HS-5 (cell line): ENCODE measurements at places on chromosomes 7 and 10.

DNA sequence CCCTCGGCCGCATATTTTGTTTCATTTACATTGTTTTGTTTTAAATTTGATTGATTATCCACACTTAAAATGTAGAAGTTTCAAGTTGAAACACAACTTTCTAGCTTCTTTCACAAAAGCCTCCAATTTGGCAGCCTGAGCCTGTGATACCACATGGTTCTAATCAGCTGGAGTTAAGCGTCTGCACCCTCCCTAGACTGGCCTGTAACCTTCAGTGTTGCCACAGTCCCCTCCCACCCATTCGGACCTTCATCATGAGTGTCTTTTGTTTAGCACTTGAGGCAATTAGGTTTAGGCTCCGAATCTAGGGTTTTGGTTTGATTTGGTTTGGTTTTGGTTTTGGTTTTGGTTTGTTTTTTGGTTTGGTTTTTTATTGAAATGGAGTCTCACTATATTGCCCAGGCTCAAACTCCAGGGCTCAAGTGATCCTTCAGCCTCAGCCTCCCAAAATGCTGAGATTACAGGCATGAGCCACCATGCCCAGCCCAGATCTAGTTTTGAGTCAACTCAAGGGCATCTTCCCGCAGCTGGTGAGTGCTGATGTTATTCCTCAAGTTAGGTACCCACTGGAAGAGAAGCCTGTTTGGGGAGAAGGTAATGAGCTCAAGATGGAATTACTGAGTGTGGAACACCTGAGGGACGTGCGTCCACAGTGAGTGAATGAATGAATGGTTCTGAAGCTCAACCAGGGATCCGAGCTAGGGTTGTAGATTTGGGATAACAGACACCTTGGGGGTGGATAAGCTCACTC, 201.4 kb downstream of the HECW1 start:
- no peak for DNase-seq

DNA sequence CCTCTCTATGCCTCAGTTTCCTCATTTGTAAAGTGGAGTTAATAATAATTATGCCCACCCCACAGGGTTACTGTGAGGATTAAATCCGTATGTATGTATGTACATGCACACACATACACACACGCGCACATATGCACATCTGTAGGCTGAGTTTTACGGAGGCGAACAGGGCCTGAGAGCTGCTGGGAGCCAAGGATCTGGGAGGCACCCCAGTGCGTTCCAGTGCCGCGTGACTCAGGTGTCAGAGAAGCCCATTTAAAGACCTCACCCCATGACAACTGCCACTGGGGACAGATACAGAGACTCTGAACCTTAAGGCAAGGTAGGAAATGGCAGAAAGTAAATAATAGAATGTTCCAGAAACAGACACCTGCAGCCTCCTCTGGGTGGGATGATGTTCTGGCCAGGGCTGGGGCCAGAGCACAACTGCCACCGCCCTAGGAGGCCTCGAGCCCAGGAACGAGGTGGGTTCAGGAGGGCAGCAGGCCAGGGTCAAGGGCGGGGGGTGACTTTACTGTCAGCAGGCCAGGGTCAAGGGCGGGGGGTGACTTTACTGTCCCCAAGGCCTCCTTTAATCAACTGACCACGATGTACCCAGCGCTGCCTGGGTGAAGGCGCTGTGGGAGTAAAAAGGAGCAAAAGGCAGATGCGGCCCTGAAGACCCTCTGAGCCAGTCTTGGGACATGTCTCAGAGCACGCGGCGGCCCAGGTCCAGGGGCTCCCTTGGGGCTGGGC, 54.9 kb downstream of the PRKAG2 start:
- no peak for DNase-seq

DNA sequence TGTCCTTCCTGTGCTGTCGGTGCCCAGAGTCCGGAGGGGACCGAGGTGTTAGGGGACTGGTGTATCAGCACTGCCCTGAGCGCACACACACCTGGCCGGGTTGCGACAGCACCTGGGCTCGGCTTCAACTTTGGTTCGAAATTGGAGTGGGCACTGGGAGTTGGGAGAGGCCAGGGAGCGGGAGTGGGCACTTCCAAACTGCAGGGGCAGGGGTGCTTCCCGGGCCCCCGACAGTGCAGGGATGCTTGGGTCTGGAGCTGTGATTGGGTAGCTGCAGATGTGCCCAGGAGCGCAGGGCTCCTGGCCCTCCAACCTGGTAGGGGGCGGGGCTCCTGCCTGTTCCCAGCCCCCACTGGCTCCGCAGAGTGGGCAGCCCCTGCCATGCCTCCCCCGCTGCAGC, 7.7 kb downstream of the BBS9 start:
- no peak for DNase-seq

- DNase-seq = no peak
Measured at GRCh38 chr7:50393547-50394252, 56.5 kb downstream of the FIGNL1 start.

GRCh38 chr7:20316706-20317105, 14.0 kb upstream of the ITGB8 start:
- no peak for DNase-seq

- DNase-seq = no peak
Measured at GRCh38 chr7:45048748-45049147, 40.0 kb downstream of the NACAD start.

DNA sequence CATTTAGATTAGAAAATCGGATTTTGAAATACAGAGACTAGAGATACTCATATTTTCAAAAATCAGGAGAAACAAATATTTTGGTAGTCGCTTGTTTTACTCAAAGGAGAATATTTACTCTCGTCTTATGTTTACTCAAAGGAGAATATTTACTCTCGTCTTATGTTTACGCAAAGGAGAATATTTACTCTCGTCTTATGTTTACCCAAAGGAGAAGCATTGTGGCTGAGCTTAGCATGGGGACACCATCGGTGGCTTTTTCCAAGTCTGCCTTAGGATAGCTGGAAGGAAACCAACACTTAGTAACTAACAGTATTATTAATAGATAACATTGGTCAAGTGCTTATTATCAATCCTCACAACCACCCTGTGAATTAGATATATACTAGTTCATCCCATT, 71.8 kb downstream of the SNX10 start:
- DNase-seq = no peak

DNA sequence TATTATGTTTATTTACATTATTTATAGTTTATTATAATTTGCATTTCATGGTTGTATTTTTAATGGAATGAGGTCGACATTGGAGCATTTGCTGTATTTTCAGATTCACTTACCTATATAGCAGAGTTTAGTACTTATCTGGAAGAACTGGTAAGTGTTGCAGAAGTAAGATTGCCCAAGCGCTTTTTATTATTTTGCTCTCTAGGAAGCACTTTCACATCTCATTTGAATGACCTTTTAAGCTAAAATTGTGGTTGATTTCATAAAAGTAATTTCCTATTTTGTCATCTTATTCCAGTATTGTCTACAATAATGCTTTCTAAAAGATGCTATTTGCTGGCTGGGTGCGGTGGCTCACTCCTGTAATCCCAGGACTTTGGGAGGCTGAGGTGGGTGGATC, 28.6 kb downstream of the SEC61A2 start:
- no peak for DNase-seq

DNA sequence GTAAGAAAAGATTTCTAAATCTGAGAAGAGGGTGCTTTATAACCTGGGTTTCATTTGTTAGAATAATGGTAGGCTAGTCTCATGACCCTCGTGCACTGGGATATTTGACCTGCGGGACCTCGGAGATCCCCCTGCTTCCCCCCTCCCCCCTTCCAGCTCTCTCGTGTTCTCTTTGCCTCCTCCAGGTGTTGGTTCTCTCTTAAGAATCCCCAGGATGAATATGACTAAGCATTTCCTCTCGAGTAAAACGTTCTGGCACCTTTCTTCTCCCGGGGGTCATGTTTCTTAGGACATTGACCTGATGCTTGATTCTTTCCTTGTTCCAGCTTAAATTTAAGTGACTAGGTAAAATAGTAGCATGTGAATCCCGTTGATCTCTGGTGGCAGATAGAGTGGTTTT, 71.2 kb downstream of the SHH start:
- no peak for DNase-seq

DNA sequence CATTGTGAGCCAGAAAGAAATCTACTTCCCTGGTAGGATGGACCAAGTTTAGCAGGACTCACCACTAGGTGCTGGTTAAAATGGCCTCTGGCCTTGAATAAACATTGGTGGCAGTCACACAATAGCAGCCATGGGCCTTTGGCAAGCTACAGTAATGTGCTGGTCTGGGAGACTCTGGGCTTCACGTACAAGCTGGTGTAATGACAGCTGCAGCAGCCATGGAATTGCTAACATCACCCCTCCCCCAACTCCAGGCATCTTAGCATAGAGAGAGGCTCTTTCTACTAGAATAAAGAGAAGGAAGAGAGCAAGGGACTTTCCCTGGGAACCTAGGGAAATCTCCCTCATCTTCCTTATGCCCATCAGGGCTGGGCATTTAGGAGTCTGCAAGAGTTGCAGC, 205.1 kb upstream of the SEMA3A start:
- no peak for DNase-seq

- DNase-seq = no peak
Measured at GRCh38 chr10:87852089-87852488, 11.2 kb downstream of the KLLN start.

DNA sequence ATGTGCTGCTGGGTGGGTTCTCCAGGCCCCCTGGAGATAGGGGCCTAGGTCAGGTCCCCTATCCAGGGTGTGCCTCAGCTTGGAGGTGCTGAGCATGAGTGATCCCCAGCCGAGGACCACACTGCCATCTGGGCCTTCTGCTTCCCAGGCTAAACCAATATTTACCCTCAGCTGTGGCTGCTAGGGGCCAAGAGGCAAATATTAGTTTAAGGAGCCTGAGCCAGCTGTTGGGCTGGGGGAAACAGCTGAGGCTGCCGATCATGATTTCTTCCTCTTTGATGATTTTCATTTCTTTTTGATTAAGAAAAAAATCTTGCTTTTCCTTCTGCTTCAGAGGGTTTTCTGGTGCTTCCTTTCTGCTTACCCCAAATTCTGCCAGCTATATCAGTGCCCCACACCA, 83.4 kb downstream of the NEURL1 start:
- DNase-seq = no peak

DNA sequence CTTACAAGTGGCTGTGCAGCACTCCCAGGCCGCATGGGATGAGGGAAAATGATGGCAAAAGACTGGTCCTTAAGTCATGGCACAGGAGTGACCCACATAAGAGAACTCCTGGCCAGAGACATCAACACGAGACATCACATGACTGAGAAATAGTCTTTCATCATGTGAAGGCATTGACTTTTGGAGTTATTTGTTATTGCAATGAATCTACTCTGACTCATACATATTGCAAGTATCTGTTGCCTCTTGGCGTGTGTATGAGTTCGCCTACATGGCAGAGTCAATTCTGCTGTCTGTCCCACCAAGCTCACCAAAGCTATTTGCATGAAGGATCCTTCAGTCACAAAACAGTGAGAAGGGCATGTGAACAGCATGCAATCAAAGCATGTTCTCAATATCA, 59.7 kb upstream of the HABP2 start:
- DNase-seq = peak; percentile 3

DNA sequence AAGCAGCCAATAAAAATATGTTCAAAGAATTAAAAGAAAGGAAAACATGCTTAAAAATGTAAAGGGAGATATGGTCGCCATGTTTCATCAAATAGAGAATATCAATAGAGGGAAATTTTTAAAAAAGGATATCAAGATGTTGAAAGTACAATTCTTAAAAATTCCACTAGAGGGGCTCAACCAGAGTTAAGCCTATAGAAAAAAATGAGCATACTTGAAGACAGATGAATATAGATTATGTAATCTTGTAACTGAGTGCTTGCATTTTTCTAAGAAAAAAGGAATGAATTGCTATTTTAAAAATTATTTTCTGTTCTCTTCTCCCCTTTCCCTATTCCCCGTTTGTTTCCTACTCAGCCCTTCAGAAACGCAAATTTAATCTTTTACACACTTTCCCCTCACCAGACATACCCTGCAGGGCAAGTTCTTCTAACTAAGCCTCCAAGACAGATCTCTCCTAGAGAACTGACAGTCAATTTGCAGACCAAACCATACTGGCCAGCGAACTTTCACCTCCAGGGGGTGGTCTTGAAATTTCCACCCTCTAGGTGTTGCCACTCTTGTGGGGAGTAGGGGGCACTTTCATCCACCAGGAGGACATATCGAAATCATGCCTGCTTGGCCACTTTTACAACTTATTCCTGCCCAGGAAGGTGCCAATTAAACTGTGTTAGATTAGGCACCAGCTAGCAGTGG, 67.7 kb downstream of the NSUN6 start:
- no peak for DNase-seq

DNA sequence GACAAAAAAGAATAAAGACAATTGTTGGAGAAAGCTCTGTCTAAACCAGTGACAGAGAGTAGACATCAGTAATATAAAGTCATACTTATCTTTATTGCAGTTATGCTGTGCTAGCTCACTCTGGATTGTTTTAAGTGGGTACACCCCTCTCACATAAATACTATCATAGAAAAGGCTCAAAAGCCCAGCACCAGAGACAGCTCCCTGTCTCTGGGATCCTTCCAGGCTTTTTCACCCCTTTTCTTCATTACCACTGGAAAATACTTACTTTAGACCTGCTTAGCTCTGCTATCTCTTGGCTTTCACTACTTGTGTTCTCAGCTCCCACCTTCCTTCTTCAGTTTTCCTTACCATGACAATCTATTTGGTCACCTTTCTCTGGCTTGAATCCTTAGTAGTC, 259.1 kb upstream of the MINDY3 start:
- no peak for DNase-seq

DNA sequence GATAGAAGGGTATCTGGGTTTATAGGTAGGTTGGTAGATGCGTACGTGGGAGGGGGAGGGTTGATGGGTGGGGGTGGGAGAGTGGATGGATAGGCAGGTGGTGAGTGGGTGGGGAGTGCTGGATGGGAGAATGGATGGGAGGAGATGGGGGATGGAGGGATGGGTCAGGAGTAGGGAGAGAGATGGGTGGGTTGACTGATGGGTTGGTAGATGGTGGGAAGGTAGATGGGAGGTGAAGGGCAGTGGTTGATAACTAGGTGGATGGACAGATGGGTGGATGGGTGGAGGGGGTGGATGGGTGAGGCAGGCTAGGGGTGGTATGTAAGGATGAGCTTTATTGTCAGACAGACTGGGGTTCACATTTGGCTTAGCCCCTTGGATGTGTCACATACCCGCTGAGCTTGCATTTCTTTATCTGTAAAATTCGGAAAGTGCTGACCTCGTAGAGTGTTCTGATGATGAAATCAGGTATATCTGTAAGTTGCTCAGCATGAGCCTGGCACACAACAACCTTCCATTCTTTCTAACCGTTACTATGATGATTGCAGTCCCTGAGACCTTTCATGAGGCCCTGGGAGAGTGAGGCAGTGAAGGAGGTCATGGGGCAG, 34.3 kb downstream of the SLIT1 start:
- no peak for DNase-seq

- DNase-seq = no peak
Measured at GRCh38 chr7:26696978-26697377, 167.4 kb downstream of the SKAP2 start.

DNA sequence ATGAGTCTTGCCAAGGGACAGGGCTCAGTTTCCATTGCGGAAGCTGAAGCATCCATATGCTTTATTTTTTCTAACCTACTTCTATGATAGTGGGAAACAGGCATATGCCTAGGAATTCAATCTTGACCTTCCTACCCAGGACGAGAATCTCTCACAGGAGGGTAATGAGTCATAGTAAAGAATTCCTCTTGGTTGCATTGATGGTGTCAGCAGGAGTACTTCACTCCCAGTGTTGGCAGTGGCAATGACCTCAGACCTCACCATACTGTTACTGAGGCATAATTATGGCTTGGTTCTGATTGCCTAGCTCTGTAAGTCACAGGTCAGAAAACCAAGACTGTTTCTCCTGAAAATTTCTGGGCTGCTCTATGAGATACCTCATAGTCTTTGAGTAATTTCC, 552.9 kb downstream of the ARL4A start:
- DNase-seq = peak; percentile 72
